Activated CD8-positive, alpha-beta T cell treated with anti-CD3 and anti-CD28 coated beads for 36 hours (primary cell): ENCODE measurements at places on chromosomes 12 and 14.

DNA sequence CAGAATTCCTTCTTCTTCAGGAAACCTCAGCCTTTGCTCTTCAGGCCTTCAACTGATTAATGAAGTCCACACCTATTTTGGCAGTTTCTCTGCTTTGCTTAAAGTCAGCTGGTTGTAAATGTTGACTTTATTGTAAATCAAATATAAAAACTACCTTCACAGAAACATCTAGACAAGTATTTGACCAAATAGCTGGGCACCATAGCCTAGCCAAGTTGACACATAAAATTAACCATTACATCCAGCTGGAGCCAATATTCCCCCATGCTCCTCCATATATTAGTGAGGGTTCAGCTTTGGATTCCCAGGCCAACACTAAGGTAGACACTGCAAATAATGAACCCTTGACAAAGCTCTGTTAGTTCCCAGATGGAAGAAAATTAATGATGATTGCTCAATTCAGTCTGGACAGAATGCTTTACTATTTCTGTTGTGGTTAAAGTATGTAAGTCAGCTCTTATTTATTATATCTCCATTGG is 125.5 kb downstream of the ZFP36L1 start:
- DNase-seq = no peak

- no peak for DNase-seq
These were observed 75.8 kb downstream of the RIN3 start for GRCh38 chr14:92589213-92589852.

GRCh38 chr14:81261176-81261575 is 40.4 kb upstream of the GTF2A1 start:
- no peak for DNase-seq

GRCh38 chr14:23137192-23137812 is 18.2 kb upstream of the CEBPE start:
- DNase-seq = no peak
